ENCODE measurements at places on chromosomes 3 and 15.

DNA sequence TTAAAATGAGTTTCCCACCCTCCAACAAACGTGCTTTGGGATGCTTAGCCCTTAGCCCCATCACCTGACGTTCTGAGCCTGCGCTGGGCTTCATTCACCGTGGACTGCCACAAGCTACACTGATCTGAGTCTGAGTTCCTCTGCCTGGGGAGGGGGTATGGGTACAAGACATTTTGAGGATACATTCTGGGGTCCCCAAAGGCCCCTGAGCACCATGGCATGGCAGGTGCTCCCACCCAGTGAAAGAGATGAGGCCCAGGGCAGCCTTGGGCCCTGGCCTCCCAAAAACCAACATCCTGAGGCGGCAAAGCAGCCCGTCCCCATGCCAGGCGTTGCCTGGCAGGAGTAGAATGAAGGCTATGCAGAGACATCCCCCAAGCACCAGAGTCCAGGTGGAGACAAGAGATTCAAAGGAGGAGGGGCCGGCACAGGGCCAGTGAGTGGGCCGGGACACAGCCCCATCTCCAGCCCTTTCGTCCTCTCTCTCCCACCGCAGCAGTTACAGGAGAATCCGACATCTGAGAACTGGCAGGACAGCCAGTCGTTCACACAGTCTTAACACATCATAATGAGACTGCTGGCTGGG lies 74.5 kb downstream of the VGLL4 start:
- DNase-seq, result no peak

DNA sequence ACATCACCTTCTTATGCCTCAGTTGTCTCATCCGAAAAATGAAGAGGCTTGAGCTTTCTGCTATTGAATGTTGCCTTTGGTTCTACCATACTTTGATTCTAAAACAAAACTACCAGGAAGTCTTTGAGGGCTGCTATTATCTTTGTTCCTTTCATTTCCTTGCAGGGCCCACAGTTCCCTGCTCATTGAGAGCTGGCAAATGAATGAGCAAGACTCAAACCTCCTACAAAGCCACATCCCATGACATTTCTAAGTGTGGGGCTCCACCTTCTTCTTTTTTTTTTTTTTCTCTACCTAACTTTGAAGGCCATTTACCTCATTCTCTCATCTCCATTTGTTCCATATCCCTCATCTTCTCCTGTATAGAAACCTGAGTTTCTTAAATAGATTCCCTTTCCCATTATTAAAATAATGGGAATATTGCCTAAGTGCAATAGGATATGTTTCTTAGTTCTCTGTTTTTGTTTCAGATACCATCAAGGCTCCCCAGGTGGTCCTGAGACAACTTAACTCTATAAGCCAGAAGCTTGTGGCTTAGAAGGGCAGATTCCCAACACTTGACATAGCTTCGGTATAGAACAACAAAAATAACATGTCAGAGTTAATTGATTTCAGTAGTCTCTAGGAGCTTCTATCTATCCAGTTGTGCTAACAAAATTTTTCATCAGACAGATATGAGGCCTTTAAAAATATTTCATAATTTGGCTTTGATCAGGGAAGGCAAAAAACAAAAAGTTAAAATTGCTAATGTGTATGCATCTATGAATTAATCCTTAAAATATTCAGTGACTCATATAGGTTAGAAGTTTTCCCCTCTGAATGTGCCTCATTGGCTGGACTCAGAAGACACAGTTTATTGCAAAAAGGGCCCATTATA lies 951.6 kb downstream of the TUSC7 start:
- DNase-seq, result no peak

DNA sequence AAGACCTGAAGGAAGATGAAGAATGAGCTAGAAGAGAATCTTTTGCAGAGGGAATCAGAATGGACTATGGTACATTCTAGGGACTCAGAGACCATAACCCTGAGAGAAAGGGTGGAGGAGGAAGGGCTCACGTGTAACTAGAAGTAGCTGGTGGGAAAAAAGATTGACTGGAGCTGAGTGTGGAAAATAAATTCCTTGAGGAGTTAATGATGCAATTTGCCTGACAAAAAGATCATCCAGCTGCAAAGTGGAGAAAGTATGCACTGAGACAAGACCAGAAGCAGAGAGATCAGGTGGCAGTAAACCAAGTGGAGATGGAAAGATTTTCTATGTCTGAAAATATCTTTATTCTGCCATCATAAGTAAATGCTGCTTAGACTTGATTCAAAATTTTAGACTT lies 52.9 kb upstream of the TBL1XR1 start:
- no peak for DNase-seq

DNA sequence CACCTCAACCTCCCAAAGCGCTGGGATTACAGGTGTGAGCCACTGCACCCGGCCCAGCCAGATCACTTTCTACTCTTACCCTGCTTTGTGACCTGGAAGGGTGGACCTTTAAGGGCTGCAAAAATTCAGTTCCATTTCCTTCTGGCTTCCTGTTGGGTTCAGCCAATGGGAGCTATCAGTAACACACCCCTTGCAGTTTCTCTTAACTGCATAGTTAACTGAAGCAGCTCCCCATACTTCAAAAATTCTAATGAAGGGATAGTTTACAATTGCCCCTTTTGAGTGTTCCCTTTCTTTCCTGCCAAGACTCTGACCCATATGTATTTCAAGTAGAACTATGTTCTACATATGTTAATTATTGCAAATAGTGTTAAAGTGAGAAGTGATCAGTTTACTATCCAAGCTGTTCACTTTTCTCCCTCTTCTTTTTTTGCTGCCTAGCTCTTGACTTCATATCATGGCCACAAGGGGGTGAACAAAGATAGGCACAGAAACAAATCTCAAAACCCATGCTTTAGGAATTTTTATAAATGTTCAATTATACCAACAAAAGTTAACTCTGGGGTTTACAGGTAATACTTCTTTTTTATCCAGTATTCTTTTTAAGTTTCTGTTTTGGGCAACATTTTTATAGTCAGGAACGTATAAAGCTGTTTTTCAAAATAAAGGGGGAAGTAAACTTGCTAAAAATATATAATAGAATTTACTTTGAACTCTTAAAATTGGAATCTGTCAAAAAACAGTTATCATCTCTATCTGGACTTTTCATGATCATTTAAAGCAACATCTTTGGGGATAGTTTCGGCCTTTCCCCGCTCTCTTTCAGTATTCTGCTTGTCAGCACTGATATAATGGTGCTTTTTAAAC lies 8.1 kb downstream of the PGBD4 start:
- DNase-seq, result no peak

GRCh38 chr3:48697952-48698351 lies 12.2 kb upstream of the NCKIPSD start:
- no peak for DNase-seq

DNA sequence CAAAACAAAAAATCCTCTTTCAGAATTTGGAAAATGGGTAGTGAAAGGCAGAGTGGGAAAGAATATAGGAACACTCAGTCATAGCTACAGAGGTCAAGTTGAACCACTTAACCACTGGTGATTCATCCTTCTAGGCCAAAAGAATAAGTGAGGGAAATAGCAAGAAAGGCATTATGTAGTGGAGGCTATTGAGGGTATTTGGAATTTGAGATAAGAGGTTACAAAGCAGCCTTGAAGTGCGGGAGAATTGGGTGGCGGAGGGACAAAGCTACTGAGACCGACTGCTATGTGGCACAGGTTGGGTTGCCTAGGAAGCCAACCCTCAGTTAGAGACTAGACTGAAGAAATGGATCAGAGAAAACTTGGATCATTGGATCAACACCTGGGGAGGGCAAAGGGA lies 109.5 kb downstream of the SYNPR start:
- DNase-seq, result no peak

DNA sequence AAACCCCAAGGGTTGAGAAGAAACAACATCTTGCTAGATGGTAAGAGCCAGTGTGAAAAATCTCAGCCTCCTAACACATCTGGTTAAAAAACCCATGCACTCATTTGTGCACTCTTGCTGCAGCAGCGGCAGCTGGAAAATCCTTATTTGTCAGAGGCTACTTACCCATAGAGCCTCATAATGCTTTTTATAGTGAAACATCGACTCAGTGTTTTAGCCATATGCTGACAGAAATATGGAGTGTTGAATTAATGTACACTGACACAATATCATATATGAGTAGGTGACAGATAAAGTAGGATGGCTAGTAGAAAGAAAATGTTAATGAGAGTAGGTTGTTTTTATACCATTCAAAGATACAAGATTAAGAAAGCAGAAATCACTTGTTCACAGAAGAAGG lies 13.0 kb downstream of the SLC9A9 start:
- no peak for DNase-seq

DNA sequence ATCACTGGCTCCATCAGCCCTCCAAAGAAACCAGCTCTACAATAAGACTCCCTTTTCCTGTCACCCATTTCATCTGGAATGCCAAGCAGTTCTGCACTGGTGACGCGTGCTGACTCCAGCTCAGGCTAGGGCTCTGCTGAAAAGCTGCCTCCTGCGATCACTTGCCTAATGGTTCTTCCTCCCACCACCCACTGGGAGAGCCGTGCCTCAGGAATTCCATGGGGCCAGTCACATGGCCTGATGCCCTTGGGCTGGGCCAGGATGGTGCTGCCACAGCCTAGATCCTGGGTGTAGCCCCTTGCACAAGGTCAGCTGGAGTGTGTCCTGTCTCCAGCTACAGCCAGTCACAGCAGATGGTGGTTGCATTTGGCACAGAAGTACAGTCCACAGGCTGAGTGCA lies 98.9 kb downstream of the DNAJB8 start:
- no peak for DNase-seq

- peak; percentile 17 for DNase-seq
These were observed 21.3 kb upstream of the KLF13 start for GRCh38 chr15:31305375-31305774.

GRCh38 chr3:148971401-148972163 lies 19.8 kb upstream of the GYG1 start:
- peak; percentile 39 for DNase-seq

- no peak for DNase-seq
These were observed 24.1 kb downstream of the CRABP1 start for GRCh38 chr15:78364233-78364632.

GRCh38 chr3:151644020-151644620 lies 89.6 kb upstream of the AADACL2 start:
- no peak for DNase-seq

- DNase-seq, result peak; percentile 72
These were observed 36.3 kb downstream of the LRTM1 start for GRCh38 chr3:54891540-54891897.

GRCh38 chr3:141279077-141279967 lies 47.7 kb downstream of the PXYLP1 start:
- no peak for DNase-seq

- DNase-seq, result no peak
These were observed 147.7 kb upstream of the SATB1 start for GRCh38 chr3:18572809-18573208.

DNA sequence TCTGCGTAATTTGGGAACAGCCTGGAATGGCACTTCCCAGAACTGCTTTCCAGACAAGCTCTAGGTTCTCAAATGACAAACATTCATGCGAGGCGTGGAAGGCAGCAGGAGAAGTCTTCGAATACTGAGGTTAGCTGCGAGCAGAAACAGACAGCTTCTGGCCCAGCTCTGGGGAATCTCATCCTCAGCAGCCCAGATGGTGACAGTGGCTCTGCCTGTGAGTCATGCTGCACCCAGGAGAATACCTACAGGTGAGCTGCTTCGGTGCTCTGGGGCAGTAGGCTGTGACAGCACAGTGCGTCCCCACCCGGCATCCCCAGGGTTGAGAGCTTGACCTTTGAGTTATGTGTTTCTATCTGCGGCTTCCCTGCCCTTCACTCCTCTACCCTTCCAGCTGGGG lies 258.6 kb downstream of the KLF13 start:
- no peak for DNase-seq

- no peak for DNase-seq
These were observed 9.7 kb upstream of the TATDN2 start for GRCh38 chr3:10238345-10239183.

DNA sequence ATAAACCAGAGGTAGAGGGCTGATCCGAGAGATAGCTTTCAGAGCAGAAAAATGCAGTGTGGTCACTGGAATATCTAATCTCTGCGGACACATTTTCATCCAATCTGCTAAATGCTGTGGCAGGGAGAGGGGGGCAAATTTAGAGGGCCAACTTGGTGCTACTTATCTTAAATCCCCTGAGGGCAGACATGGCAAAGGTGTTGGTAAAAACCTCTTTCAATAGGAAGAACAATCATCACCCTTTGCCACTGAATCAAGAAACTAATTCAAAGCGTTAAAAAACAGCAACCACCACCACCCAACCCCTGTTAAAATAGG lies 152.9 kb downstream of the MECOM start:
- DNase-seq, result no peak

DNA sequence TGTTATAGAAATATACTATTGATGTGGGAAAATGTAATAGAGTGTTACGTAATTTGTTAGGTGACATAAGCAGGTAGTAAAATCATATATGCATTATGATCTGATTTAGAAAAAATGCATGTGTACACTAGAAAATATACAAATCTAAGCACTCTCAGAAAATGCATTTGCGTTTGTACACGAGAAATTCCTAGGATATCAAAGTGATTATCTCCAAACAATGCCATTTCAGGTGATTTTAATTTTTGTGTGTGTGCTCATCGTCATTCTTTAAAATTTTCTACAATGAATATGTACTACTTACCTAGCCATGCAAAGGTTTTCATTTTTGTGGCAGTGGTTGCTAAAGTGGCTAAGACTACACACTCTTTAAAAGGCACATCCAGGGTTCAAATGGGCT lies 140.8 kb upstream of the RAD18 start:
- DNase-seq, result no peak

DNA sequence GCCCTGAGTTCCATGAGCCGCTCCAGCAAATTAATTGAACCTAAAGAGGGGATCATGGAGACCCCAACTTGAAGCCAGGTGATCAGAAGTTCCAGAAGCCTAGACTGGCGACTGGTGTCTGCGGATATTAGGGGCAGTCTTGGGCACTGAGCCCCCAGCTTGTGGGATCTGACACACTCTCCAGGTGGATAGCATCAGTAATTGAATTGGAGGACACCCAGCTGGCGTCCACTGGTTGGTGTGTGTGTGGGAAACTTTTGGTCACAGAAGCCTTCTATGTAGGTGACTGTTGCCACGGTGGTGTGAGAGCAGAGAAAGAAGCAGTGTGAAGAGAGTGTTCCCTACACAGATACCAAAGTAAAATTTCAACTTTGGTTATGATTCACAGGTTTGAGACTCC lies 106.0 kb upstream of the ADPGK start:
- DNase-seq, result no peak

GRCh38 chr3:4036046-4036445 lies 236.8 kb downstream of the LRRN1 start:
- DNase-seq, result no peak

GRCh38 chr15:25060472-25060803 lies 105.7 kb downstream of the SNRPN start:
- DNase-seq, result no peak

- no peak for DNase-seq
These were observed 69.5 kb upstream of the CMC1 start for GRCh38 chr3:28171962-28172361.

- DNase-seq, result no peak
These were observed 62.3 kb downstream of the MTHFS start for GRCh38 chr15:79834495-79834894.

- DNase-seq, result no peak
These were observed 105.7 kb downstream of the IGF1R start for GRCh38 chr15:98753726-98754656.

Data from heart left ventricle (tissue), 16 donors.